ENCODE measurements at places on chromosomes 11 and 22.

- no peak for DNase-seq
Observed at GRCh38 chr11:433111-433510, 8.7 kb downstream of the ANO9 start.

GRCh38 chr22:37794376-37794775, 13.4 kb upstream of the GCAT start:
- no peak for DNase-seq

DNA sequence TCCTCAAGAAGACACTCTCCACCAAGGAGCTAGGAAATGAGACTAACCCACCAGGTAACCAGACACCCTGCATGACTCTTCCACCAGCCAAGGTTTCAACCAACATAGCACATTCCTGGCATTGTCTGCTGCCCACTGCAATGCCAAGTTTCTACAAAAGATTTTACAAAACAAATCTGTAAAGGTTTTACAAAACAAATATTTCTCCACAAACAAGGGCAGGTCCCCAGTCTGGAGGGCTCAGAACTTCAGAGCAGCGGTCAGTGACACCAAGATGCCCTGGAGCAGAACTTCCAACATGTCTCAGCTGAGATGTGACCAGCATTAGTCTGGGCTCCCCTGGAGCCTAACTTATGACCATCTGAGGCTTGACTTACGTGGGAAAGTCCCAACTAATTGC, 14.0 kb downstream of the GALNT18 start:
- no peak for DNase-seq

DNA sequence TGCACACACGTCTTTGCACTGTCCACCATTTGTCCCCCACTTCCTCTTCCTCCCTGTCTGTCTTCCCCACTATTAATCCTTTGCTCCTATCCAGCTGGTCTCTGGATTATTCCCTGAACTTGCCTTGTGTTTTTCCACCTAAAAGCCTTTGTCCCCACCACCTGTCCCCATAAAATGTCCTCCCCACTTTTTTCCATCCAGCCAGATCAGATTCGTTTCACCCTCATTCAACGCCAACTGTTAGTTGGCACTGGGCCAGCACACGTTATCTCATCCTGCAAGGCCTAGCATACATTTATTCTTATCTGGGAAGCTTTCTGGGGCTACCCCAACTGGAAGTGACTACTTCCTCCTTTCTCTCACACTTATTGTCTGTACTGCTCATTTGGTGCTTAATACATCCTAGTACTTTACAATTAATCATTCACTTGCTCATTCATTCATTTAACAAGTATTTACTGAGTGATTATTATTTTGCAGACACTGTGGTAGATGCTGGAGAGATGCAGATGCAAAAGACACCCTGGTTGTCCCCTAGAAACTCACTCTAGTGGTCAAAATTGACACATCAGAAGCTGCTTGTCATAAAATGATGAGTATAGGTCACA, 96.2 kb downstream of the RASSF10 start:
- DNase-seq, result no peak

- no peak for DNase-seq
Observed at GRCh38 chr11:100925935-100926334, 203.7 kb downstream of the PGR start.

- DNase-seq, result no peak
Observed at GRCh38 chr22:42145175-42145574, 14.6 kb upstream of the CYP2D6 start.

DNA sequence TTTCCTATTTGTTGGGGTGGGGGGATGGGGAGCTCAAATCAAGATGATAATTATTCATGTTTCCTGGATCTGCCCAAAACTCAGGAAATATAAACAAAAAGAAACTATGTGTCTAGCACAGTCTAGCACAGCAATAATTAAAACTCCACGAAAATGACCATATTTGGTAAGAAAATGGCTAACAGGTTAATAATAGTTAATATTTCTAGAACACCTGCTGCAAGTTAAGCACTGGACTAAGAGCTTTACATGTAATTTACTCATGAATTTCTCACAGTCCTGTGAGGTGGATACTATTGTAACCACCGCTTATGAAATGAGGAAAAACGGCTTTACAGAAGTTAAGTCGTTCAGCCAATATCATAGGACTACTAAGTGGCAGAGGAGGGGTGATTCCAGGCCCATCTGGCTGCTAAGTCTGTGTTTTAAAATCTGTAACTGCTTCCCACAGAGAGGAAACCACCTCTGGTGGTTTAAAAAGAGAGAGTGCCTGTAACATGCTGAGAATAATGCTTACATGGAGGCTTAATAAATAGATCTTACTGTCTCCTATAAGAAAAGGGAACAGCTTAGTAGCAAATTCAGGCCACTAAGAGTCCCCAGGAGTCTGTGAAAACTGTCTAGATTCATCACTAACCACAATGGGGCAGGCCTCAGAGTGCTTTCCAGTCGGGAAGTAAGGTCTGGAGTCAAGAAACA, 11.0 kb upstream of the AMOTL1 start:
- no peak for DNase-seq

Measured in effector memory CD8-positive, alpha-beta T cell (primary cell).